ENCODE measurements at places on chromosomes 7 and 10.

GRCh38 chr10:52915391-52915790 lies 142.8 kb upstream of the MBL2 start:
- DNase-seq, result no peak

- DNase-seq, result no peak
These were observed 22.3 kb upstream of the C10orf95 start for GRCh38 chr10:102473445-102474331.

DNA sequence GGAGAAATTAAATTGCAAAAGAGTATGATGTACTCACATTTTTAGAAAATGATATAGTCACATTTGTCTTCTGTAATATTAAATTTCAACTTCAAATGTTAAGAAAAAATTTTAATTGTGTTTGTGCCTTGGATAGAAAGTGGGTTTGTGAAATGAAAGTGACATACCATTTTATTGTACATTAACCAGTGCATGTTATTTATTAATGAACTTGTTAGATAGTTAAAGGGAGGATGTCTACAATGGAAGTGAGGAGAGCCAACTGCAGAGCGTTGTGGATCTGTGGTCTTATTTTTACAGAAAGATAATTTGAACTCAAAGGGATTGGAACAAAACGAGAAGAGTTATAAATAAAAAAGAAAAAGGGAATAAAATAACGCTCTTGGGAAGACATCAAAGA lies 291.7 kb downstream of the ARL4A start:
- no peak for DNase-seq

DNA sequence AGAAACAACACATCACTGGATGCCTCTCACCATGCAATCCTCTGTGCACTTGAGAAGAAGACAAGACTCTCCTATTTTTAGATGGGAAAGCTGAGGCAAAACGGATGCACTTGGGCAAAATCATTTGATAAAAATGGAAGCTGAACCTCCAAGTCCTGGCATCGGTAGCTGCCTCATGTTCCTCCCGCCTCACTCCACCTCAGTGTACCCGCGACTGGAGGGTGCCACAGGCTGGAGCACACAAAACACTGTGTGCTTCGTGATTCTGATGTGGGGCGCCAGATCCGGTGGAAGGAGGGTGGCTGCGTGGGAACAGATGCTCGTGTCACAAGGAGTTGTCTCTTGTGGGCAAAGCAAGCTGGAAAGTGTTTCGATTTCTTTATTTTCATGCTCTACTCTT lies 41.3 kb downstream of the TAS2R41 start:
- DNase-seq, result no peak

Measured in hippocampal formation (tissue), 2 donors.